Fibroblast of skin of right biceps (primary cell): ENCODE measurements at places on chromosomes 4 and X.

DNA sequence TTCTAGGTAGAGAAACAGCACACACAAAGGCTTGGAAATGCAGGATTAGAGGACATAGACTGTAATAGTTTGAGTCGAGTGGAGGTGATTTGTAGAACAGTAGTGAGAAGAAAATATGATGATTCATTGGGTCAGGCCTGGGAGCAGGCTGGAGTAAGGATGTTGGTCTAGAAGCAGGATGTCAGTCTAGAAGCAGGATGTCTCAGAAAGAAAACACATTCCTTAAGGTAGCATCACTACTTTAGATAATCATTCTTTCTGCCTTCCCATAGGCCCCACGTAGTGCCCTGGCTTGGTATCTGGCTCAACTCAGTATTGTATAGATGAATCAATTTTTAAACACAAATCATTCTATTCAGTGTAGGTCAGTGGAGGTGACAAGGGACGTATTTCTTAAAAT lies 11.2 kb upstream of the DACH2 start:
- DNase-seq, result peak; percentile 12

DNA sequence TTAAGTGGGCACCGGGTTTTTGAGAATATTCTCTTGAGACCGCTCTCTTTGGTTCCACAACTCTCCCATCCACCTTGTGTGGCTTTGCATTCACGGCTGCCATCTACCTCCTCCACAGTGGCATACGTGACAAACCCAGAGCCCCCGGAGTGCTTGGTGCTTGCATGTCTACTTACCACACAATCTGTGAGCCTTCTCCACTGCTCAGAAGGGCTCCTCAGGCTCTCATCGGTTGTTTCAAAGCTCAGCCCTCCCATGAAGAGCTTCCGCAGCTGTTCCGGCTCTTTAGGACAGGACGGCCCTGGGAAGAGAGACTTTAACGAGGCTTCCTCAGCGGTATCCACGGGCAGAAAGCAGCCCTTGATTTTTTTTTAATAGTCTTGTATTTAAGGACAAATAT lies 167.6 kb upstream of the ANK2 start:
- no peak for DNase-seq

DNA sequence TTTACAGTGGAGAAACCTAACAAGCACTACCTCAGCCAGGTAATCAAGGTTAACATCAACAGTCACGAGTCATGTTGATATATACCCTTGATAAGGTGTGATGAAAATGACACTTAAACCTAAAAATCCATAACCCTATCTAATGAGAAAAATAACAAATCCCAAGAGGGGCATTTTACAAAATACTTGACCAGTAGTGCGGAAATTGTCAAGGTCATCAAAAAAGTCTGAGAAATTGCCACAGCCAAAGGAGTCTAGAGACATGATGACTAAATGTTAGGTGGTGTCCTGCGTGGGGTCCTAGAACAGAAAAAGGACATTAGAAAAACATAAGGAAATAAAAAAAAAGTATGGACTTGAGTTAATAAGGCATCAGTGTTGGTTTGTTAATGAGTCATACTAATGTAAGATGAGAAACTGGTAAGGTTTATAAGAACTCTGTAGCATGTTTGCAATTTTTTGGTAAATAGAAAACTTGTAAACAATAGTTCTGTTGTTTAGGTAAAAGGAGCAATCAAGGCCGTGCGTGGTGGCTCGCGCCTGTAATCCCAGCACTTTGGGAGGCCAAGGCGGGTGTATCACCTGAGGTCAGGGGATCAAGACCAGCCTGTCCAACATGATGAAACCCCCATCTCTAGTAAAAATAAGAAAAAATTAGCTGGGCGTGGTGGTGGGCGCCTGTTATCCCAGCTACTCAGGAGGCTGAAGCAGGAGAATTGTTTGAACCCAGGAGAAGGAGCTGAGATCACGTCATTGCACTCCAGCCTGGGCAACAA lies 2.9 kb downstream of the RPL36A start:
- DNase-seq, result no peak

GRCh38 chrX:103124284-103124683 lies 31.3 kb upstream of the NXF3 start:
- DNase-seq, result no peak

- no peak for DNase-seq
Measured at GRCh38 chrX:134911348-134911747, 79.4 kb upstream of the SMIM10 start.

DNA sequence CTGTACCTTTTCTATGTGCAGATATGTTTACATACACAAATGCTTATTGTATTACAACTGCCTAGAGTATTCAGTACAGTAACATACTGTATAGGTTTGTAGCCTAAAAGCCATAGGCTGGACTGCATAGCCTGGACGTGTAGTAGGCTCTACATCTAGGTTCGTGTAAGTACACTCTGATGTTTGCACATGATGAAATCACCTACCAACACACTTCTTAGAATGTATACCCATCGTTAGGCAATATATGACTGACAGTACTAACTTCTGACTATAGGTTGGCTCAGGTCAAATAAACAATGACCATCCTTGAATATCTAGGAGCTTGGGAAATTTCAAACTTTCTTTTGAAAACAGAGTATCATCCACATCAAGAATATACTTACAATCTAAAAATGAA lies 139.0 kb downstream of the CORIN start:
- DNase-seq, result no peak

DNA sequence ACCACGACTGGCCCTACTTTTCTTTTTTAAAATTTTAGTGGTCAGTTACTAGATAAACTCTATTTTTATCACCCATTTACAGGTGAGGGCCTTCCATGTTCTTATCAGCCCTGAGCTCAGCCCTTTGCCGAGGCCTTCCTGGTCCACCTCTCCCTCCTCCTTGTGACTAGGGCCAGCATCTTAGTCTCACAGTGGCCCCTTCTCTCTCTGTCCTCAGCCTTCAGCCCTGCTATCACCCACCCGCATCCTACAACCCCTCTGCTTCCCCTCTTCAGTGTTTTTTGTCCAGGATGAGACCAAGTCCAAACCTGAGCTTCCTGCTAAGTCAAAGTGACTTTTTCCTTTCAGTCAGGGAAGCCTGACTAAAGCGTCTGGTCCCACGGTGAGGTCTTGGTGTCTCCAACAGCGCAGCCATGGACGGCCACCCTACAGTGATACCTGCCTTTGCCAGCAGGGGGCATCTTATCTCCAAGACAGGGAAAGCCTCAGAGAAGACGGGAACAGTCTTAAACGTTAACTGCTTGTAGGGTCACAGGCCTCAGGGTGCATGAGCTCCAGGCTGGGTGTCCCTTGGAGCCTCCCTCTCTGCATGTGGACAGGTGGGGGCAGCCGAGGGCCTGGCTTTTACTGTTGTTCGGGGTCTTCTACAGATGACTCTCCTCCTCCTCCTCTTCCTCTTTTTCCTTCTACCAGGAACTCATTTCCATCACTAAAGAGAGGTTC lies 11.7 kb upstream of the GAGE10 start:
- peak; percentile 38 for DNase-seq

DNA sequence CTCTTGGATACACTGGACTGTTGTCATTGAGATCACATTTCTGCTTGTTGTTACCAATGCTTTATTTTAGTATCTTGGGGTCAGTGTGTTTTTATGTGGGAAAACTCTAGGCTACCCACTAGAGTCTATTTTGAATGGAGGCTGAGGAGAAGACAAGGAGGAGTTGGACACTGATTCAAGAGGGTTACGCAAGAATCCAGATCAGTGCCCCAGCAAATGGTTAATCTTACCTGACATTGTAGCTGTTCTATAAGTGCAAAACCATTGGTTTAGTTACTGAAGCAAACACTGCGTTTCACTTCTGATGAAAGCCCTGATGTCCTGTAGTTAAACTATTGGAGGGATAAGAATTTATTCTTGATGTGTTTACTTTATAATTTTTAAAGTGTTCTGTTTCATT lies 331.1 kb upstream of the NR3C2 start:
- DNase-seq, result no peak

GRCh38 chrX:28719620-28720019 lies 132.4 kb downstream of the IL1RAPL1 start:
- DNase-seq, result no peak

- DNase-seq, result no peak
Measured at GRCh38 chr4:134045411-134045810, 156.2 kb downstream of the PABPC4L start.

GRCh38 chrX:23999671-24000070 lies 27.3 kb downstream of the KLHL15 start:
- DNase-seq, result no peak

- DNase-seq, result peak; percentile 93
Measured at GRCh38 chr4:76745240-76745639, 152.7 kb downstream of the SOWAHB start.

DNA sequence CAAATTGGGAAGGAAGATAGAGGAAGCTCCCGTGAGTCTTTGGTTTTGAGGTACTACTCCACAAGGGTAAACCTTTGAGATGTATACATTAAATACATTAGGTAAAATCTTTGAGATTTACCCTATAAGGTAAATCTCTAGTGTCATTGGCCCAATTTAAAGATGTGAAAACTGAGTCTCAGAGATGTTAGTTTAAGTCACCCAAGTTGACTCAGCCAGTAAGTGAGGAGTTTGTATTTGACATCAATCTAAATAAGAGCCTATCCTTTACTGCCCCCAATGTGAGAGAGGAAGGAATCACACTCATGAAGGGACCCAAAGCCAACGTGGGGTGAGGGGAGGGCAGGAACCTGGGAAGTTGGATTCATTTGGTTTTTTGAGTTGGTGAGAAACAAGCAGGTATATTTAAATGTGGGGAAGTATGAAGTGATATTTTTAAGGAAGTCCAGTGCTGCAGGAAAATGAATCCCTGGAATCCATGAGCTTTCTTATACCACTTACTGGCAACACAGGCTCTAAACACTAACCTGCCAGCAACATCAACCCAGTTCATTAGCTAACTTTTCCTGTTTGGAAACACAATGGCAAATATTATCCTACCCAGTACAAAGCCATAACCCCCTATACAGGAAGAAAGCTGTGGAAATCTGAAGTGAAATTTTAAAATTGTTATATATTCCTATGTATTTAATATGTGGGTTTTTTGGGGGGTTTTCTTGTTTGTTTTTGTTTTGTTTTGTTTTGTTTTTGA lies 55.3 kb downstream of the PALLD start:
- DNase-seq, result peak; percentile 42

DNA sequence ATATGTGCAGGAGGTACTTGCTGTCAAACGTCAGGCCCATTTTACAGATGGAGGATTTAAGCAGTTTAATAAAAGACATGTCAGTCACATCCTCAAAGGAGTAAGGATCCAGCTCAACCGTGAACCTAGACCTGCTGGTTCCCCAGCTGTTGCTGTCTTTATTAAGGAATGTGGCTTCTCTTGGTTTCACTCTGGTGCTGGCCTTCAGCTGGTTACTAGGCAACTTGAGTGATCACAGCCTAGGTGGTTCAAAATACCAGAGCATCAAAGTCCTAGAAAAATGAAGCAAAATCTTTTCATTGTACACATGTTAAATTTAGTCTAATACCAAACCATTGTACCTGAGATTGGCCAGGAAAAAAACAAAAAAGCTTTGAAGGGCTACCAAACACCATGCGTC lies 32.7 kb upstream of the GLRA2 start:
- DNase-seq, result no peak

DNA sequence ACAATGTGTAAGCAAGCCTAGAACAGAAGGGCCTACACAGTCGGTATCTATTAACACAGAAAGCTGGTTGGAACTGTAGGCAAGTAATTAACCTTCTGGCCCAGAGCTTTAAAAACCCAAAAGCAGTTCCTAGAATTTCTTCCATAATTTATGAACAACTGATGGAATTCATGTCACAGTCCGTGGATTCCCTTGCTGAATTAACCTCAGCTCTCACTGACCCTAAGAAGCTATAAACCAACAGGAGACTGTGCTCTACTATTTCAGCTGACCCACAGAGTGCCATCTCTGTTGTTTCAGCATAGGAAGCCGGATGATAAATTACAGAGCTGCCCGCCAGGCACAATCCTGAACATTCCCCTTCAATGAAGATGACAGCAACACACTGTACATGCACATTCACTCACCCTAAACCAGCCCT lies 157.3 kb downstream of the PRDM5 start:
- DNase-seq, result no peak

DNA sequence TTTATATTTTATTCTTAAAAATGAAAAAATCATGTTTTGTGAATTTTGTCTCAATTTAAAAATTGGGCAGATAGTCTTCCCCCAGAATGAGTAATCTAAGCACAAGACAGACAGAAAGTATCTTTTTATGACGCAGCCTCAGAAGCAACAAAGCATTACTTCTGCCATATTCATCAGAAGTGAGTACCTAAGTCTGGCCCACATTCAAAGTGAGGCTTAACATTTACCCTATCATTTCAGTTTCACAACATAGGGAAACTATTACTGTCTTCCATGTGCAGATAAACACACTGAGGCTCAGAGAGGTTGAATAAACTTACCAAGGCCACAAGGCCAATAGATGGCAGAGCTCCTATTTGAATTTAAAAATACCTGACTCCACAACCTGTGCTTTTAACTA lies 4.4 kb upstream of the PRDX4 start:
- peak; percentile 48 for DNase-seq

GRCh38 chrX:88325634-88326033 lies 421.4 kb upstream of the CPXCR1 start:
- no peak for DNase-seq

DNA sequence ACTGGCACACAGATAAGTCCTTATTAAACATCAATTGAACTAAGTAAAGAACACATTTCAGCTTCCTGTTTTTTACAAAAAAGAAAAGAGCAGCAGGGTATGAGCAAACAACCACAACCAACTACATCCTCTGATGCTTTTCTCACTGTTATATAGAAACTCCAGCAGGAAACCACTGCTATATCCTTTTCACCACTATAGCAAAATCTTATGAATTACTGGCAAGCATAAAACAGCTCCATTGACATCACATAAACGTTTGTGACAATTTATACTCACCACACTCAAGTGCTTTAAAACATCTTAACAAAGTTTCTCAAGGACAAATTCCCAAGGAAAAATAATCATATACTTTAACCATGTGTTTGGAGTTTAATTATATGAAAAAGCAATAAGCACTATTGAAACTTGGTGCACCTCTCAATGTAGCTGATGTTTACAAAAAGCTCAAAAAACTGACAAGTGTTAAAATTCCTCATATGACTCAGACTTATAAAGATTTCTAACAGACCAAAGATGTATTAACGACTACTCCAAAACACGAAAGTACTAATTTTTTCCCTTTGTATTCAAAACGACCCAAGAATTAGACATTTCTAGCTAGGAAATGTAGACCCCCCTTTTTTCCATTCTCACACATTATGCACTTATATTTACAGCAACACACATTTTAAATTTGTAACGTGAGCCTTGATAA lies 12.9 kb downstream of the GPRIN3 start:
- no peak for DNase-seq

DNA sequence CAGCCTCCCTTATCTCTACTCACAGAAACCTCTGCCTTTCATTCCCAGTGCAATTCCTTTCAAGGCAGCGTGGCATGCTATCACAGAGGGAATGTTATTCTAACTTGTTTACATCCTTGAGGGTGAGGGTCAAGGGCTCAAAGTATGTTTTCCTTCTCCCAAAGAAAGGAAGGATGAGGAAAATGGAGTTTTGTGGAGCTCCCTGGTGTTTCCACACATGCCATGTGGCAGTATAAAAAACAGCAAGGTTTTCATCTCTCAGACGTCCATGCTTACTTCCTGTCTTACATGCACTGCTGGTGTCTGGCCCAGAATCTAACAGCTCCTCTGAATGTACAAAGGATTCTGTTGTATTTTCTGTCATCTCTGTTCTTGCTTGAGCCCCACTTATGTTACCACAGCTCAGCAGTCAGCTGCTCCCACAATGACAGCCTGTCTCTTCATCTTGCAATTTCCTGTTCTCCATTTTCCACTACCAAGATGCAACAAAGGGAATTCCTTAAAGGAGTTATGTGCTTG lies 128.0 kb downstream of the SNCA start:
- DNase-seq, result peak; percentile 11

- DNase-seq, result no peak
Measured at GRCh38 chr4:163398238-163398637, 54.5 kb downstream of the NPY5R start.

- DNase-seq, result peak; percentile 97
Measured at GRCh38 chr4:88623097-88623496, 30.8 kb downstream of the HERC3 start.
